Epithelial cell of proximal tubule (primary cell): ENCODE measurements at places on chromosomes 1 and 21.
A peak's percentile ranks its signal among the peaks of the same experiment; 100 is the strongest.

DNA sequence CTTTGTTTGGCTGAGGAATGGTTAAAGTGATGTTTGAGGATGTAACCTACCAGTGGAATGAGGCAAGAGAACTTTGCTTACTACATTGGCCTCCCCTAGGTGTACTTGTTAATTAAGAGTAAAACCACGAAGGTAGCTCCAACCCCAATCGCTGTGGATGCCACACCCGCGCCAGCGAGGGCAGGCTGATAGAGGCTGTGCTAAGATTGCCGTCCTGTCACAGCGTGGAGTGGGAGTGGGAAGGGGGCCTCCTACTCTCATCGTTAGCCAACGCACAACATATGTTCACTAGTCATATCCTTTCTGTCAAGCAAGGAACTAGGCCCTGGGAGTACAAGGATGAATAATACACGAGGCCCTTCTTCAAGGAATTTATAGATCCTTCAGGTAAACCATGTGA, 99.6 kb downstream of the RUNX1 start:
- DNase-seq: no peak

- DNase-seq: no peak
Observed at GRCh38 chr1:52588535-52588934, 13.6 kb upstream of the GPX7 start.

- DNase-seq: peak; percentile 9
Observed at GRCh38 chr21:15592271-15592860, 137.4 kb upstream of the USP25 start.

DNA sequence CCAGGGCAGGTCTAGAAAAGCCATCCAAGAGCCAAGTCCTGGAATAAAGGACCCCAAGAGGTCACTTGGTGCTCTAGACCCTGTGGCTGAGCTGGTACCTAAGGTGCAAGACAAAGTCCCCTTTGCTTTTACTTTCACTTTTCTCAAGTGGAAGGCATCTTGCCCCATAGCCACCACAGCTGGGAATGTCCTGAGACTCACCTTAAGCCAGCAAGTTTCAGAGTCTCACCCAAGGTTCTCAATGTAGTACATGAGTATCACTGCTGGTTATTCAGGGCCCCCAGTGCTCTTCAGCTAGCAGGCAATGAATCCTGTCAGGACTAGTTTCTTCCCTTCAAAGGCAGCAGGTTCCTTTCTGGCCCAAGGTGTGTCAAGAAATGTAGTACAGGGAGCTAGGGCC, 67.5 kb downstream of the UROD start:
- DNase-seq: no peak

DNA sequence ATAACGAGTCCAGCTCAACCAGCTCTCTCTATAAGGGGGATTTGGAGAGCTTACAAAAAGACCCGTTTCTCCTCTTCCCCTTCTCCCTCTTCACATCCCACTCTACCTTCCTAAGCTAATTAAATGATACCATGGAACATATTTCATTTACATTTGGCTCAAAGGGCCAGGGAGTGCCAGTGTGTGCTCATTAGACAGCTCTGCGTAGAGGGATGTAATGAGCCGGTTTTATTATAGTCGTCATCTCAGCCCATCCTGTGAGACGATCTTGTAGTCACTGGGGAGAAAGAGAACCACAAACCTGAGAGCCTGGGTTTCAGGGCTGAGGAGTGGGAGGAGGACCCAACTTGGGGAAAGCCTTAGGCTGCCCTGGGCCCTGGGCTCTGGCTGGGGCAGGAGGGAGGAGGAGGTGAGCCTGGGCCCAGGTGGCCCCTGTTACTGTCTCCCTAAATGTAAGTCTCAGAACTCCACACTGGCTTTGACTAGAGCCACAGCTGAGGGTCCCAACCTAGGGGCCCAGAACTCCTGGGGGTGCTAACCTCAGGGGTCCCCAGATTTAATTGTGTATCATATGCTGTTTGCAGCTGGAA, 354.6 kb downstream of the MATN1 start:
- no peak for DNase-seq

DNA sequence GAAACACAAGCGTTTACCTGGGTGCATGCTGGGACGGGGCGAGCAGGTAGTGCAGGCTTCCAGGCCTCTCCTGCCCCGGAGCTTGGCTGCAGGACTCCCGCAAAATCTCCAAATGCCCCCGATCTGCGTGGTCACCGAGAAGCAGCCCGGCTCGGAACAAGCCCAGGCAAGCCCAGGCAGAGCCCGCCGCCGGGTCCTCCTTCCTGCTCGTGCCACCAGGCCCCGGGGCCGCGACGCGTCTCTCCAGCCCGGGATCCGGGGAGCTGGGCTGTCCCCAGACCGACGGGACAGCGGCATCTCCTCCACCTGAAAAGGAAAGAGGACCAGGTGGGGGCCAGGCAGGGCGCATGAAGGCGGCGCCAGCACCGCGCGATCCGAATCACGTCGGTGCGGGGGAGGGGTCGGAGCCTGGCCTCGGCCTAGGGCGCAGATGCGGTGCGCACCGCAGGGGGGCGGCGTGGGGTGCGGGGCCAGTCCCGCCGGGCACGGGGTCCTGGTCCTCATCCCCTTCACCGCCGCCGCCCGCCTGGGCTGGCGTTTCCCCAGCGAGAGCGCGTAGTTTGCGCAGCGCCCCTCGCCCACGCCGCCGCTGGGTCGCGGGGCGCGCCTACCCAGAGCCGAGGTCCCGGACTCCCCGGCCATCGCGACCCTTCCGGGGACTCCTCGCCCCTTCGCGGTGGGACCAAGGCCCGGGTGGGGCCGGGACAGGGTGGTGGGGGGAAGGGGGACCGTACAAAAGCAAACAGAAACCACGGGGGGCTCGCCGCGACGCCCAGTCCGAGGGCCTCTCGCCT, 52.4 kb upstream of the H6PD start:
- no peak for DNase-seq

DNA sequence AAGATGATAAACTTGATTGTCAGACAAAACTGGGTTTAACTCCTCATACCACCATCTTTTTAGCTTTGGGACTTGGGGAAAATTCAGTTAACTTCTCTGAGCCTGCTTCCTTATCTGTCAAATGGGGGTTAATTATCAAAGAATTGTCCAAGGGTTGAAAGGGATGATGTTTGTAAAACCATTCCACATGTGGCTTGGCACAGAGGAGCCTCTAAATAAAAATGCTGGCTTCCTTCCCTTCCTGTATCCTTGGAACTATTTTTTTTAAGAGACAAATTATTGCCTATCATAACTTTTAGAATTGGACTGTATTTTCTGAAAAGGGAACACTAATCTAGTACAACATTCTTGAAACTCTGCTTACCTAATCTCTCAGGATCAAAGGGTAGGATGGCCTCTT, 143.4 kb upstream of the USP24 start:
- DNase-seq: no peak

DNA sequence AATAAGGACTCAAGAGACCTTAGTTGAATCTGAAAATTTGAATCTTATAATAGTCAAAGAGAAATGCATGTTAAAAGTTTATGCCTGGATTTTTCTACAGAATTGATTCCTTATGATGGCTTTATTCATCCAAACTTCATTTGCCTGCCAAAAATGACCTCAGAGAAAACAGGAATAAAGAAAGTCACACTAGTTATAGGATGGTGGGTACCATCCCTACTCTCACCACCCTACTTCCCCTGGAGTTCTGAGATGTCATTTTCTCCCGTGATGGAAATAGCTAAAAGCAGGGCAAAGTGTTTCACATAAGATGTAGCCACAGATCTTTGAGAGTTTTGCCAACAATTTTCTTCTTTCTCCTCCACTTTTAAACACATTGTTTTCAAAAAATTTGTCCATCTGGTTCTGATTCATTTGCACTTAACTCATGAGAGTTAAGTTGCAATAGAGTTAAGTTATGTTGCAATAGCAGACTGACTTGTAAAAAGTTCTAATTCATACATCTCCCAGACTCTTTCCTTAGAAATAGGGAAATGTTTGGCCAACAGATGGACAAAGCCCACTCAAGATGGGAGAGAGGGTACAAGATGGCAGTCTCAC, 384.6 kb downstream of the PLPP3 start:
- no peak for DNase-seq

GRCh38 chr1:173161510-173162221, 45.5 kb downstream of the TNFSF4 start:
- no peak for DNase-seq

- no peak for DNase-seq
Observed at GRCh38 chr1:94056996-94057395, 64.0 kb downstream of the ABCA4 start.

- DNase-seq: no peak
Observed at GRCh38 chr1:100649146-100649545, 70.4 kb upstream of the VCAM1 start.

GRCh38 chr1:225917536-225917935, 6.5 kb downstream of the PYCR2 start:
- no peak for DNase-seq

DNA sequence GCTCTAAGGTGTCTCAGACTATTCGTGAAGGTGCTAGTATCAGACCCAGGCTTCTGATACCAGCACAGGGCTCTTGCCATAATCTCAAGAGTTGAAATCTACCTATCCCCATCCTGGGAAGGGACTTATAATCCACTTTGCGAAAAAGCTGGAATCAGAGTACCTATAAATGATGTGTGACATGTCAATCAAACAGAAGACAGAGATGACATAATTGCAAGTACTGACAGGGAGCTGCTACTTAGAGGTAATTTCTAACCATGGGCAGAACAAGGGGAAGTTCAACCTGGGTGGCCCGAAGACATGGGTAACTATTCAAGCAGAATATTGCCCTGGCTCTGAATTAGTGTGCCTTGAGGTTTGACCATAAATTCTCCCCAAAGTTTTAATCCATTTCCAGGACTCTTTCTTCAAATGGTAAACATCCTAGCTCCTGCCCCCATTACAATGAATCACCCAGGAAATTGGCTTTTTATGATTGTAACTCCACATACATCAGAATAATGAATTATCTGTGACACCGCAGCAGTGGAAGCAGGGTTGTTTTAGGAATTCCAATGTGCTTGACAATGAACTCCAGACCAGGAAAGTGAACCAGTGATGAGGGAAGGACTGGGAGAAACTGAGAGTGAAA, 37.2 kb downstream of the KANK4 start:
- no peak for DNase-seq

DNA sequence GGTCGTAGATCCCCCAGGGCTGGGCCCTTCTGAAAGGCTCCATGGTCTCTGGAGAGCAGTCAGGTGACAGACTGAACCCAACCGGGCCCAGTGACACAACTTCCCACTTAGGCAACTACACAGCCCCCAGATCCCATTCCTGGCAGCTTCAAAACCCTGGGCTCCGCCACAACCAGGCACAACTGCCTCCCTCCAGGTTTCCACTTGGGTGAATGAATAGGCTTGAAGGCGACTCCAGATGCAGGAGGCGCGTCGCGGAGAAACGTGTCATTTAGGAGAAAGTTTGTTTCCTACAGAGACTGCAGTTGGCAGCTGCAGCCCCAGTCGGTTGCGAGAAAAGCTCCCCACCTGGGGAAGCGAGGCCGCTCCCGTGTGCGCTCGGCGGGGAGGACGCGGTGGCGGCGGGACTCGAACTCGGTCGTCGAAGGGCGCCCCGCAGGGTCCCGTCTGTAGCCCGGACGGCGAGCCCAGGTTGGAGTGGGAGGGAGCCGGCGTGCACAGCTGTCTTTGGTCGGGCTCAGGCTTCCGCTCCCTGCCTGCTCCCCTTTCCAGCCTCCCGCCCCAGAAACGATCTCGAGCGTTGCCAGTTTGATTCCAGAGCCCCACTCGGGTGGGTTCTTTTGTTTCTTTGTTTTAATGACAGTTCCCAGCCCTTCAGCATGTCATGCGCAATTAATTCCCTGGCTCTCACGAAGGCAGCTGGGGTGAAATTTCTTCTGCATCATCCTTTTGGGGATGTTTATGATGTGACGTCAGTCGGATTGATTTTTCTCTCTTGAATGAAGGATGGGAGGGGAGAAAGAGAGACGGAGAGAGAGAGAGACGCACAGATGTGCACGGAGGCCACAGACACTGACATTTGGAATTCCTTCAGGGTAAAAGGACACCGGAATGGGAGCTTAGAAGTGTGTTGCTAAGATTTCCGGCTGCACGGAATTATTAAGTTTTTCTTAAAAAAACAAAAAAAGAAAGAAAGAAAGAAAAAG, 862 bp upstream of the SGIP1 start:
- DNase-seq: peak; percentile 44

DNA sequence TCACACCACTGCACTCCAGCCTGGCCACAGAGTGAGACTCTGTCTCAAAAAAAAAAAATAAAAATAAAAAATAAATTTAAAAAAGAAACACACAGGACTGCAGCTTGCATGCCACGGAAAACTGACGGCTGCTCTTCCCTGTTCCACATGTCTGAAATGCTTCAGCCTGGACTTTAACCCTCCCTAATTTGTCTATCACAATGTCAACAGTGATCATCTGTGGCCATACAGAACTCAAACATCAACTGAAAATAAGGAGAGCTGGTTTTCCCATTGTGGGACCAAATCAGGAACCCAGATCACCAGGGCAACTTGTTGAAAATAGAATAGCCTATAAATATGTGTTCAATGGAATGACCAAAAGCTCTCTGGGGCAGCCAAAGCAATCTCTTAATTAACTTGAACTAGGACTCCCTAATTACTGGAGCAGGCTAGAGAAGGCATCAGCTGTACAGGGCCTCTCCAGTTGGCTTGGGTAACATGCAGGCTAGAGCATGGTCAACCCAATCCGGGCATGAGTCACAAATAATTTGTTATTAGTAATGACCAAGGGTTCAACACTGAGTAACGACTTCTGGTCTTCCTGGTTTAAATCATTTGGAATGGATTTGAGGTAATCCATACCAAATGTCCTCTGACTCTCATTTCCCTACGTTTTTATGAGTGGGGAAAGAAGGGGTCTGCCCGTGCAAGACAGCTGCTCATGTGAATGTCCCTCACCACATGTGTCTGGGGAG, 62.7 kb upstream of the KAZN start:
- DNase-seq: no peak

GRCh38 chr1:157170677-157171515, 32.7 kb upstream of the ETV3 start:
- DNase-seq: no peak

GRCh38 chr1:232177438-232177837, 452.5 kb downstream of the SIPA1L2 start:
- DNase-seq: no peak

DNA sequence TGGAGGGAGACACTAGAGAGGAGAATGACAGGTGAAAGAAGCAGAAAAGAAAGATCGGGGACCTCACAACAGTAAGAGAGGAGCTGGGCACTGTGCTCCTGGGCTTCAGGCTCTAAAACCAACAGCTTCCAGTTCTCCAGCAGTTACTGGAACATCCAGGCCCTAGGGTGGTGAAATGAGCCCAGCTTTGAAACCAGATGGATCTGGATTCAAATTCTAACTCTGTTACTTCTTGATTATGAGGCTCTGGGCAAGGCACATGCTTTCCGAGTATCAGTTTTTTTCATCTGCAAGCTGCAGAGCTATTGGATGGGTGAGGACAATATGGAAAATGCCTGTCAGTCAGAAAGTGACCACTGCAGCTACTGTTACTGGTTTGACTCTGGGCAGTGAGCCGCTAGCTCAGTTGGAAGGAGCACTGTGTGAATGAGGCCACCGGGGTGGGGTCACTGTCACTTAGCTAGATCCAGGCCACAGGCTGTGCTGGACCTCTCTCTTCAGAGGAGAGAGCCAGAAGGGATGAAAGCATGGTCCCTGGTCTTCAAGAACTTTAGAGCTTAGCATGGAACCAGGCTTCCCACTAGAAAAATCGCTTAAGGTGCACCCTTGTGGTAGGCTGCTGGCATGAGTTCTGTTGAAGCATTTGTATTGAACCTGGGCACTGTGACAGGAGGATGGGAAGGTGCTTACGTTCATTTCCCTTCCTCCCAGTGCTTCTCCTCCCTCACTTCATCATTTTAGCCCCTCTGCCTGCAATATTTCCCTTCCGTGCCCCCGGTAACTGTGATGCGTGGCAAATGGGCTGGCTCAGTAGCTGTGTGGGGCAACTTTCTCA, 12.2 kb downstream of the PLEKHO1 start:
- no peak for DNase-seq
